ENCODE measurements at places on chromosomes 5 and 9.

DNA sequence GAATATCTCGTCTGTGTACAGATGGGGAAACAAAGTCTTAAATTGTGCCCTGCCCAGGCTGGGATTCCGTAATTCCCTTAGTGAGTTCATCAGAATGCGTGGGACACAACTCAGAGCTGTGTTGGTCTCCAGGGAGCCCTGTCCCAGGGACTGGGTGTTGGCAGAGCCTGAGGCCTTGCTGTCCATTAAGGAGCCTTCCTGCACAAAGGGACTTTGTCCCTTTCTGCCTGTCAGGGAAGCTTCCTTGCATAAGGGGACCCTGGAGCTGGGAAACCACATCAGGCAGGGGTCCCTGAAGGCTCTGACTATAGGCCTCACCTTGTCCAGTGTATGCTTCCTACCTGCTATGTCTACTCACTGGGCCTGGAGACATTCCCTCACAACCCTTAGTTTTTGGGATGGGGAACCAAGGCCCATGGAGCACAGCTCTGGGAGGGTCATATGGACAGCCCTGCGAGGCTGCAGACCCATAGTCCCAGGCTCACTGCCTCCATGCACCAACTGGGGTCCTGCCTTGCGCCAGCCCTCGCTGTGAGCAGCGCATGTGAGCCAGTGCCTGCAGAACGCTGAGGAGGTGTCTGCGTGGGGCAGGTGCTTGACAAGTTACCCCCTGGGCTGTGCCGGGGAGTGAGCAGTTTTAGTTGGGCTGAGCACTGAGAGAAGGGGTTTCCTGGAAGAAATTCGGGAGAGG, 1.6 kb downstream of the CARD19 start:
- no peak for DNase-seq

- DNase-seq: no peak
Observed at GRCh38 chr5:158552241-158552640, 547.5 kb downstream of the EBF1 start.

DNA sequence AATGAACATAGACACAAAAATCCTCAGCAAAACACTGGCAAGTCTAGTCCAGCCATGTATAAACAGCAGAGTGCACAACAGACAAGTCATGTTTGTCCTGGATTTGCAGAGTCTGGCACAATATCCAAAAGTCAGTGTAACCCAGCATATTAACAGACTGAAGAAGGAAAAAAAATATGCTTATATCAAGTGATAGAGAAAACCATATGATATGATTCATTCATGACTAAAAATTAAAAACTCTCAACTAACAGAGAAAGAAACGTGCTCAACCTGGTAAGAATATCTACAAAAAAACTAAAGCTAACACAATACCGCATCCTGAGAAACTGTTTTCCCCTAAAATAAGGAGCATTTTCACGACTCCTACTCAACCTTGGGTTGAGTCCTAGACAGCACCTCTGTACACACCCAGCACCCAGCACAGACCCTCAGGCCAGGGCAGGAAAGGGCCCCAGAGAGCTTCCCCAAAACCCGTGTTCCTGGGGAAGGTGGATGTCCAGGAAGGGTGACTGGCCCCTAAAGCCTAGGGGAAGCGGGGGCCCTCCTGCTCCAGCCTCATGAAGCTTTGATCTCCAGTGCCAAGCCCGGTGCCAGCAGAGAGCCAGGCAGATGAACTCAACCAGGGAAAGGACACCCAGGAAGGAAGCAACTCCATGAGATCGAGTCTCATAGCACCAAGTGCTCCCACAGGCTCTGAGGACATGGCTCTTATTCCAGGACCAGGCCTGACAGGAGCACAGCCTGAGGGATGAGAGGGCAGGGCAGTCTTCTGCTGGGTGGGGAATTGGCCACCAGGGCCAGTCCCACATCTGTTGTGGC, 38.9 kb downstream of the ADAMTS2 start:
- no peak for DNase-seq

DNA sequence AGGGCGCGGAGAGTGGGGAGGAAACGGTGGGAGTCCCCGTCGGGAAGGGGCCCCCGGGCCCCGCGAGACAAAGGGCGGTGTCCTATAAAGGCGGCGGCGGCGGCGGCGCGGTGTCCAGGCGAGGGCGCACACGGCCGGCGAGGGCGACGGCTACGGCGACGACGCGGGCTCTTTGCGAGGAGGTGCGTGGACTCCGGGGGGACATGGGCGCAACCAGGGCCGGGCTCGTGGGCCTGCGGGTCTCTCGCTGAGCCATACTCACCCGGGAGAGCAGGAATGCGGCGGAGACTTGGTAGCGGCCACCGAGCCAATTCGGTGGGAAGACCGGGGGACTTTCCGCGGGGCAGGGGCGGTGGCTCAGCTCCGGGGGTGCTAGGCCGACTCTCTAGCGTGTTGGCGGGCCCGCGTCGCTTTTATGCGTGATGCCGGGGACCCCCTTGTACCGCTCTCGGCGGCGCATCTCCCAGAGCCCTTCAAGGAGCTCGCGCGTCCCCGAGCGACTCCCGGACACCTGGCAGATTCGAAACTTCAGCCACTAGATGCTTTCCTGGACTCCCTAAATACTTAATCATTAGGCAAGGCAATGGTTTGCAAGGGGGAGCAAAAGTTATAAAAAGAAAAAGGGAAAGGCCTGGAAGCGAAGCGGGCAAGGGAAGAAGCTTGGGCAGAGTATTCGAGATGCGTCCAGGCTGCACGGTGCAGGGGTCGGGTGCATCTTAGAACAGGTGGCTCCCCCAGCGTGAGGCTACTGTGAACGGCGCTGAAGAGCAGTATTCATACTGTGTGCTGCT, 5.9 kb upstream of the TAL2 start:
- no peak for DNase-seq

- DNase-seq: no peak
Observed at GRCh38 chr9:136608348-136609159, 54.2 kb upstream of the EGFL7 start.

DNA sequence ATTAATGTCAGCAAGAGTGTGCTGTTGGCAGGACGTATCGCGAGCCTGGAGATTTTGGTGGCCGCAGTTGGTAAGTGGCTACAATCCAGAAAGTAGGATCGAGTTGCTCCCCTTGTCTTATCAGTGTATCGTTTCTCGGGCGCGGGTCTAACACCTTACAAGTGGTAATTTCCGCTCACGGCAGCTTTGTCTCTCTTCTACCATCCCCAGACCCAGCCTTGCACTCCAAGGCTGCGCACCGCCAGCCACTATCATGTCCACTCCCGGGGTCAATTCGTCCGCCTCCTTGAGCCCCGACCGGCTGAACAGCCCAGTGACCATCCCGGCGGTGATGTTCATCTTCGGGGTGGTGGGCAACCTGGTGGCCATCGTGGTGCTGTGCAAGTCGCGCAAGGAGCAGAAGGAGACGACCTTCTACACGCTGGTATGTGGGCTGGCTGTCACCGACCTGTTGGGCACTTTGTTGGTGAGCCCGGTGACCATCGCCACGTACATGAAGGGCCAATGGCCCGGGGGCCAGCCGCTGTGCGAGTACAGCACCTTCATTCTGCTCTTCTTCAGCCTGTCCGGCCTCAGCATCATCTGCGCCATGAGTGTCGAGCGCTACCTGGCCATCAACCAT, 1.1 kb downstream of the PTGER4 start:
- DNase-seq: no peak

DNA sequence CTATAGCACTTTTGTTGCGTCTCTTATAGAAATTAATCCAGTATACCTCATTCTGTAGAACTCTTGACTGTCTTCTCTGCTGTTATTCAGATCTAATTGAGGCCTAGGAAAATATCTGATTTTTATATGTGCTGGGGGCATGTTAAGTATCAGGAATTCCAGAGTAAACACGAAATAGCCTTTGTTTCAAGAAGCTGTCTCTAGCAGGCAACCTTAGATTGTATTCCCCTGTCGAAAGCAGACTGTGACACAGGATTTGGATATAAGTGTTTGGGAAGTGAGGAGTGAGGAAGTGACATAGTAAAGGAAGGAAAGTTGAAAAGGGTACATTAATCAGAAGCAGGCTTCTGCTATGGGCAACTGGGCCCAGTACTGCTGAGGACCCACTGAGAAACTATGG, 72.1 kb upstream of the RASA1 start:
- no peak for DNase-seq

DNA sequence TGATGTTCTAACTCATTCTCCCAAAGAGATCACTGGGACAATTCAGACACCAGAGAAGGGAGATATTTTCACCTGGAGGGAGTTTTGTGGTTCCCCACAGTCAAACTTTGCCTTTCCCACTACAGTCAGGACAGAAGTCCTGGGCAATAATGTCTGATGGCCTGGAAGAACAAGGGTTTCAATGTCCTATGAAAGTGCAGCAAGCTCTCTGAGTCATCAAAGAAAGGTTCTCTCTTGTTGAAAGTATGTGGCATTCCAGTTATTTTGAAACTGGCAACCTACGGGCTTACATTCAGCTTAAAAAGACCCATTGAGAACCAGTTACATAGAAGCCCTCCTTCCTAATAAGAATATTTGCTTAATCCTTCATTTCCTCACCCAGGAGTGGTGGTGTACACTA, 103.9 kb downstream of the INSYN2B start:
- DNase-seq: no peak

GRCh38 chr5:145316282-145316681, 518.9 kb downstream of the PRELID2 start:
- DNase-seq: no peak

DNA sequence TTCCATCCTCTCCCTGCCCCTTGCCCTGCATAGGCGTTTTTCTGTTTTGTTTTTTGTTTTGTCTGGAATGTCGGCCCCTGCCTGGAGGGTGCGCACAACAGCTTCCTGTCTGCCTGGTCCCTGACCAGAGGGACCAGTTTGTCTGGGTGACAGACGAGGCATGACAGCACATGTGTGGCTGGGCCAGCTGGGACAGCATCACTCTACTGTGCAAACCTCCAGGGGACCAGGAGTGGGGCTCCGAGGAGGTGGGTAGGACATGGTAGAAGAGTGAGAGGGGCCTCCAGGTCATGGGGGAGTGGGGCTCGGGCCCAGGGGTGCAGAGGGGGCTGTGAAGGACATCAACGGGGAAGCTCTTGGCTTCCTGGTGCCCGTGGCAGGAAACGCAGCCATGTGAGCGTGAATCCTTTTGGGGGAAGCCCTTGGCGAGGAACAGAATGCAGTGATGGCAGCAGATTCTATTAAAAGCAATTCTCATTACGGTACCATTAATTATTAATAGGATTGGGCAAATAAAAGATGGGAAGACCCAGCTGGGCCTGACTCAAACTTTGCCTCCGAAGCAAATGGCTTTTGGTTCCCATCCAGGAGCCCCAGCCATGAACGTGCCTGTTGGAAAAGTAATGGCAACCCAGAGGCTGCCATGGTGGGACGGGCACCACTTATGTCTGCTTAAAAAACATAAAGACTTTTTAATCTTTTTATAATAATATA, 184.4 kb upstream of the IER5L start:
- no peak for DNase-seq

- no peak for DNase-seq
Observed at GRCh38 chr9:95574866-95575553, 58.2 kb upstream of the PTCH1 start.

GRCh38 chr5:11130131-11130530, 369.1 kb upstream of the DAP start:
- no peak for DNase-seq

DNA sequence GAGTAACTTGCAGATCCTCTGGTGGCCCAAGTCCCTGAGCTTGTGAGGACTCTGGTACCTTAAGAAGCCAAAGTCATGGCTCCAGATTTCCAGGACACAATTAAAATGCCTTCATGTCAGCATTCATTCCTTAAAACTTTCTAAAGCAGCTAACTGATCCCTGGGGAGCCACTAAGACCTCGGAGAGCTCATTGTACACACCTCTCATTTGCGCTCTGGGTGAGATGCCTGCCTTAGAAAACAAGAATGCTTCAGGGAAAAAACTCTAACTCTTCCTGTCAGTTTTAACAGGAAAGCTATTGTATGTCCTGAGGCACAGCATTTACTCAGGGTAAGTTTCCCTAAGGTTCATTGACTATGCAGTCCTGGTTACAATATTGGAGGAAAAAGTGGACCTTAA, 285.0 kb downstream of the EFNA5 start:
- no peak for DNase-seq

DNA sequence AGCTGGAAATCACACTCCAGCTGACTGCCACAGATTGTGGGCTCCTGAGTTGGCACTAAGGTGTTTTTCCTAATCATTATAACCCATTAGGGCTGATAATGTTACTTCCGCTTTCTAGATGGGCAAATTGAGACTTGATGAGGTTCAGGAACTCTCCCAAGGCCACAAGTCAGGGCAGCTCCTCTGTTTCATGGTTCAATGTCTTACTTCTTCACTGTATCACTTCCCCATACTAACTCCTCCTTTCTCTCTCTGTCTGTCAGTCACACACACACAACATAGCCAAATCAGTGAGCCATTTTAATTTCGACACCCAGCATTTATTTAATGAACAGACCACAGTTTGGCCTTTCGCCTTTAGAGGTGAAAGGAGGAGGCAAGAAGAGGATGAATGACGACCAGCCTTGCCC, 17.8 kb upstream of the TRAF1 start:
- no peak for DNase-seq

DNA sequence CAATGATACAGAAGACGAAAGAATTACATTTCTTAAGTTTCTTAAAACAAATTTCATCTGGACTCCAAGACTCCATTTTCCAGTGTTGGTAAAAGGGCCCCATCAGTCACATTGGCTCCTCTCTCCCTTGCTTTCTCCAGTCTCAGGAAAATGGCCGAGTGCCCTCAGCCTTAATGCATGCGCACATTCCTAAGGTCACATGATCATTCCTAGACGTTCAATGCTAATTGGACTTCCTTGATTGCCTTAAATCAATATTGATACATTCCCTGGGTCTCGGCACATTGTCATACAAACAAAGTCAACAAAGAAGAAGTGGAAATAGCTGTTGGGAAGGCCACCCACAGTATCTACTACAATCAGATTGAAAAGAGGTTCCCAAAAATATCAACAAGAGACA, 413.6 kb upstream of the GRAMD2B start:
- DNase-seq: peak; percentile 93

DNA sequence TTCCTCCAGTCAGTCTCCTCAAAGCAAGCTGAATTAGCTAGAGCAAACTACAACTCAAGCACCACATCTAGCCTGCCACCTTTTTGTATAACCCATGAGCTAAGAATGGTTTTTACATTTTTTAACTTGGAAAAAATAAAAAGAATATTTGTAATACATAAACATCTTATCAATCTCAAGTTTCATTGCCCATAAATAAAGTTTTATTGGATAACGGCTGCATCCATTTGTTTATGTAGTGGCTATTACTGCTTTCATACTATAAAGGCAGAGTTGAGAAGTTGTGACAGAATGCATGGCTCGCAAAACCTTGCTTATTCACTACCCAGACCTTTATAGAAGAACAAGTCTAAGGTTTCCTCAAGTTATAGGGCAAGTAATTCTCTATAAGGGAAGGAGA, 95.7 kb downstream of the ELAVL2 start:
- DNase-seq: no peak

- DNase-seq: no peak
Observed at GRCh38 chr5:25754895-25755294, 1110.1 kb upstream of the CDH10 start.

DNA sequence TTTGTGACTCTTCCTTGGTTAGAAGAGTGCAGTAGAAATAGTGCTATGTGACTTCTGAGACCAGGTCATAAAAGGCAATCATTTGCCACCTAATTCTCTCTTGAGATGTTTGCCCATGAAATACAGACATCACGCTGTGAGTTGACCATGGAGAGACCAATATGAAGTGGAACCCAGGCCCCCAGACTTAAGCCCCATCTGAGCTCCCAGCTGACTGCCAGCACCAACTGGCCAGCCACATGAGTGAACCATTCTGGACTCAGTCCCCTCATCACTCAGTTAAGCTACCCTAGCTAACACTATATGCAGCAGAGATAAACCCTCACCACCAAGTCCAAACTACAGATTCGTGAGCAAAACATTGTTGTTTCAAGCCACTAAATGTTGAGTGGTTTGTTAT, 60.7 kb upstream of the NIPBL start:
- no peak for DNase-seq

- DNase-seq: no peak
Observed at GRCh38 chr9:135245482-135246247, 158.2 kb downstream of the OLFM1 start.
